ENCODE measurements at places on chromosomes 5 and 9.
A peak's percentile ranks its signal among the peaks of the same experiment; 100 is the strongest.

GRCh38 chr5:8949908-8950307, 596.0 kb downstream of the SEMA5A start:
- no peak for DNase-seq

GRCh38 chr9:92589923-92590322, 54.1 kb upstream of the ECM2 start:
- DNase-seq = no peak

GRCh38 chr9:12722131-12722530, 28.9 kb downstream of the TYRP1 start:
- no peak for DNase-seq

DNA sequence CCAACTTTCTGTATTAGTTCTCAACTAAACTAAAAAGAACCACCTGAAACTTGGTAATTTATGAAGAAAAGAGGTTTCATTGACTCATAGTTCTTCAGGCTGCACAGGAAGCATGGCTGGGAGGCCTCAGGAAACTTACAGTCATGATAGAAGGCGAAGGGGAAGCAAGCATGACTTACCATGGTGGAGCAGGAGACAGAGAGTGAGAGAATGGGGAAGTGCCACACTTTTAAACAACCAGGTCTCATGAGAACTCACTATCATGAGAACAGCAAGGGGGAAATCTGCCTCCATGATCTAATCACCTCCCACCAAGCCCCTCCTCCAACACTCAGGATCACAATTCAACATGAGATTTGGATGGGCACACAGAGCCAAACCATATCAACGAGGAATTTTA, 123.5 kb downstream of the DEPDC1B start:
- no peak for DNase-seq

DNA sequence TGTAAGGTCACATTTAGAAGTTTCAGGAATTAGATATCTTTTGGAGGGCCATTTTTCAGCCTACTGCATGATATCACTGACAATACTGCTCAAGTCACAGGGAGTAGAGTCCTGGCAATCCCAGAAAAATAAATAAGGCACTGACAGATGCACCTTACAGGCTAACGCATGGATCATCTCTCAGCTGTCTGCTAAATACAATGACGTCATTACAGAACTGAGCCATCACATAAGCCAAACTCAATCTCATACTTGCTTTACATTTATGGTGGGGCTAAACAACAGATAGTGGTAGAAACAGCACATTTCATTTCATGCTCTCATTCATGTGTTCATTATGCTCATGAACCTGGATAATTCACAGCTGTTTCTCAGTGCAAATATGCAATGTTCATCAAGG, 243.7 kb downstream of the SEMA5A start:
- no peak for DNase-seq

DNA sequence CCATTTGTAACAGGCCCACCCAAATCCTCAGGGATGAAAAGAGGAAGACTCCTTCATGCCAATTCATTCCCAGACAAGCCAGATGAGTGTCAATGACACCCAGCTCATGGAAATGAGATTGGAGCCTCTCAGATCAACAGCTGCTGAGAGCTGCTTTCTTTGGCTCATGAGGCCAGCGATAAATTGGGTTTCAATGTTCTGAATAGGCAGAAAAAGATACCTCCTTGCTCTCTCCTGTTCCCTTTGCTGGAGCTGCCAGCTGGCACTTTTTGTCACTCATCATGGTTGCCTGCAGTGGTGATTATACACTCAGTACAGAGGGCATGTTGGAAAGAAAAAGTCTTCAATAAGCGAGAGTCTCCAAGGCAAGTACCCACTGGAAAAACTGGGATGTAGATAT, 47.1 kb downstream of the SH3RF2 start:
- DNase-seq = no peak

GRCh38 chr5:171207256-171207847, 101.7 kb upstream of the TLX3 start:
- peak; percentile 19 for DNase-seq

DNA sequence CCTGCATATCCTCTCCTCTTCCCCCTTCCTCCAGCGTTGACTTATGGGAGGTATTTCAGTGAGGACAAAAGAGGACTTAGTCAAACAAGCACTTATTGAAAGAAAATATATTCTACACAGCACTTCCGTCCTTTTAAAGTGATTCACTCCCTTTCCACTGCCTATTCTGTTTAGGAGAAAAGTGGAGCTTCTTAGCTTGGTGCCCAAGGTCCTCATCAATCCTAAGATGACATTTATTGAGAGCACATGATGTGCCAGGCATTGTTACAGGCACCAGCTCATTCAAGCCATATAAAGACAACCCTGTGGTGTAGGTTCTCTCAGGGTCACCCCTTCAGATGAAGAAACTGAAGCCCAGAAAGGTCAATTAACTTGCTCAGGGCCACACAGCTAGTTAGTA, 95.9 kb downstream of the KCNIP1 start:
- DNase-seq = no peak

- no peak for DNase-seq
Measured at GRCh38 chr9:3804103-3804502, 278.3 kb upstream of the RFX3 start.

DNA sequence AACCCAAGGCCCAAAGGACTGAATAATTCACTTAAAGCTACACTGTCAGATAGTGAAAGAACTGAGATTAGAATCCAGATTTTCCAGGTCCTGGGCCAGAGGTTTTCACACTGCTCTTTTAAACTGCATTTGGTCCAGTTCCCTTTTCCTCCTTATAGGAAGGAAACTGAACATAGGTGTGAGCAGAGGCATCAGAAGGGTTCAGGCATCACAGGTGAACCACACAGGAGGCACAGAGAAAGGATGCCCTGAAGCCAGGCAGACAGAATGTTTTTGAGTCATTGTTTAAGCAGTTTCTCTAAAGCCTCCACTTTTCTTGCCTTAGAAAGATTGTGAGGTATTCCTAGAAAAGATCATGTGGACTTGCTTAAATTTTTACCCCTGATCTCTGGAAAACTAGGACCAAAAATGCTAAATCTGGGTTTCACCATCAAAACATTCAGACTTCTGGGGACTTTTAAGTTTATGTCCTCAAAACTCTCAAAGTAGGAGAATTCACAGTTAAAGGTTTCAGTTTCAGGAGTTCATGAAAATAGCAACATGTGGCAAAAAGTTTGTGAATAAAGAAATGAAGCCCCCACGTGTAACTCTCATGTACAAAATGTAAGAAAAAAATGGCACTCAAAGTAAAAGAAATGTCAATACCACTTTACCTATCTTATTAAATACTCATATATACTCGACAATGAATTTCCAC, 386.1 kb downstream of the NTRK2 start:
- DNase-seq = no peak

GRCh38 chr5:178162481-178162880, 8.8 kb upstream of the NHP2 start:
- no peak for DNase-seq

DNA sequence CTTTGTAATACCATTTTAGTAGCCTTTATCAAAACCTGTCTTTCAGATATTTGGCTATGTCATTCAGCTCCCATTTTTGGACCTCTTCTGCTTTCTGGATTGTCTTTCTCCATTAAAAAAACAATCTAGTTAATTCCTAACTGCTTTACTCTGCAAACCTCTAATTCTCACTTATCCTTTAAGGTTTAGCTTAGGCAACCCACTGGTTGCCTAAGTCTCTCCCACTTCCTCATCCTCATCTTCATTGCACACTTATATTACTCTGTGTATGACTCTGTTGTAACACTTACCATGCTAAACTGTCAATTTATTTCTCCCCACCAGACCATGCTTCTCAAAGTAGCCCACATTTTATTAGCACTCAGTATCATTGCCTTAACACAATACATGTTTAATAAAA, 205.0 kb upstream of the DMRTA1 start:
- DNase-seq = no peak

- no peak for DNase-seq
Measured at GRCh38 chr9:120914953-120915352, 11.6 kb downstream of the TRAF1 start.

DNA sequence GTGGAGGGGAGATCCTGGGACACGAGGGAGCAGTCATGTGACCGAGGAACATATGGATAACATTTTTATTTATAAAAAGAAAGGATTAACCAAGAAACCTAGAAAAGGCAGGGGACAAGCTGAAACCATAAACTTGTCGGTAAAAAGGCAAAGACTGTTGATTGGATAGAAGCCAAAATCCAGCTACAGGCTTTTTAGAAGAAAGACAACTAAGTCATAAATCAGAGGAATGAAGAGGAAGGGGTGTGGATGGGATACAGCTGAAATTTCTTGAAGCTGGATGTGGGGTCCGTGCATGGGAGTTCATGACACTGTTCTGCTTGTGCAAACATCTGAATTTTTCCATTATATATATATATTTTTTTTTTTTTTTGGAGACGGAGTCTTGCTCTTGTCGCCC, 110.7 kb upstream of the PHYKPL start:
- no peak for DNase-seq

DNA sequence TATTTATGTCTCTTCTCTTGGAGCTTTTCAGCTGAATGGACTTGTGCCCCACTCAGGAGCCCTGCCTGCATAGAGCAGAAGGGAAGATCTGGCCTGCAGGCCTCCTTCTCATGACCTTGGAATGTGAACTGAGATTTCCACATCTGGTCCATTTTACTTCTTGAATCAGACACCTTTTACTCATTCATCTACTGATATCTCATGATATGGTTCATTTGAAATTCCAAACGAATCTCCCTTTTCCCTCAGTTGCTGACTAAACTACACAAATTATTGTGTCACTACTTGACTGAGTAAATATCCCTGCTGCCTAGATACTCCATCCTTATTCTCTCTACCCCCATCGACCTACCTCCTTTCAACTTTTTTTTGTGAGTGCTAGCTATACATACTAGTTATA, 138.7 kb downstream of the PLCXD3 start:
- no peak for DNase-seq

- no peak for DNase-seq
Measured at GRCh38 chr9:113509463-113509862, 45.9 kb downstream of the RGS3 start.

- no peak for DNase-seq
Measured at GRCh38 chr5:134171972-134172371, 4.8 kb downstream of the SKP1 start.

- DNase-seq = no peak
Measured at GRCh38 chr9:18256568-18256967, 217.4 kb upstream of the ADAMTSL1 start.

DNA sequence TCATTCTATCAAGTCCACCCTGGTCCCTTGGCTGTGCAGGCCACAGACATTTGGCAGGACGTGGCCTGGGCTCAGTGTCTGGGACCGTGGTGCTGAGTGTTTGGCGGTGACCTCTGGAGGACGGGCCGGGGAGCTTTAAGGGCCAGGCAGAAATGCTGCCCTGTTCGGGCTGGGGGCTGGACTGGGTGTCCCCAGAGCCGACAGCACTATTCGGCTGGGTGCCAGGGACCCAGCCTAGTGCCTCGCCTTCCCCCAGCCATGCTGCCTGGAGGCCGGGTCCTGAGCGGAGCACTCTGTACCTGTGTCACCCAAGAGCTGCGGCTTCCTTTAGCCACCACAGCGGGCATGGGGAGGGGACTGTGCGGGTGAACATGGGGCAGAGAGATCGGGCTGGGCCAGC, 40.4 kb downstream of the COL5A1 start:
- no peak for DNase-seq

DNA sequence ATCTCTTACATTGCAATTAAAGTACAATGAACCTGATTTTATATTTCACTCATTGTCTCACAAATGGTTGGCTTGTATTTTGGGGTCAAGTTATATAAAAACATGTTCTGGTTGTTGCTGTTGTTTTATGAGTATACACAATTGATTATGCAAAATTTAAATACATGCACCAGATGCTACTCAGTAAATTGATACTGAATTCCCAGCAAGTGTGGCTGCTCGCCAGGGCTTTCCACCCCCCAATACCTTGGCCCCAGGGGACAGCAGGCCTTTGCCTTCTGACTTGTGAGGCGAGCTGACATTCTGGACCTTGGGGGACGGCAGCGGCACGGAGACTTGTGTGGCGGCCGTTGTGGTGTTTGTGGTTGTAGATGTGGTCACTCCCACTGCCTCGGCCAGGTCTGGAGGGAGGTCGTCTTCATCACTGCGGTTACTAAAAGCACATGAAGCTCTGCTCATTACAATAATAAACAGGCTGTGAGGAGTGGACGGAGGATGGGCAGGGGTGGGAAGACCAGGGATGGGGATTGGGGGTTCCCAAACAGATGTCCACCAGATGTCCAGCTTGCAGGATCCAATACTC, 27.0 kb upstream of the FRRS1L start:
- no peak for DNase-seq

GRCh38 chr5:35369965-35370790, 139.9 kb upstream of the PRLR start:
- no peak for DNase-seq

DNA sequence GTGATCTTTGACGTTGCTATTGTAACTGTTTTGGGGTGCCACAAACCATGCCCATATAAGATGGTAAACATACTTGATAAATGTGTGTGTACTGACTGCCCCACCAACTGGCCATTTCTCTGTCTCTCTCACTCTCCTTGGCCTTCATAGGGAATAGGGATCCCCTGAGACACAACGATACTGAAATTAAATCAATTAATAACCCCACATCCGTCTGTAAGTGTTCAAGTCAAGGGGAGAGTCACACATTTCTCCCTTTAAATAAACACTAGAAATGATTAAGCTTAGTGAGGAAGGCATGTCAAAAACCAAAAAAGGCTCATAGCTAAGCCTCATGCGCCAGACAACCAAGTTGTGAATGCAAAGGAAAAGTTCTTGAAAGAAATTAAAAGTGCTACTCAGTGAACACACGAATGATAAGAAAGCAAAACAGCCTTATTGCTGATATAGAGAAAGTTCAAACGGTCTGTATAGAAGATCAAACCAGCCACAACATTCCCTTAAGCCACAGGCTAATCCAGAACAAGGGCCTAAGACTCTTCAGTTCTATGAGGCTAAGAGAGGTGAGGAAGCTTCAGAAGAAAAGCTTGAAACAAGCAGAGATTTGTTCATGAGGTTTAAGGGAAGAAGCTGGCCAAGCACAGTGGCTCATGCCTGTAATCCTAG, 111.1 kb downstream of the UGCG start:
- no peak for DNase-seq

- no peak for DNase-seq
Measured at GRCh38 chr9:127575875-127576778, 36.0 kb upstream of the STXBP1 start.

Measured in activated T-cell treated with anti-CD3 and anti-CD28 coated beads, Interleukin-2, amount 50 U/mL, for 48 hours (primary cell).